ENCODE measurements at places on chromosomes 7 and 10. TPM values are rescaled to one million over a fixed set of nuclear protein-coding genes. Genes with fewer than 3 reads are reported as not detected.
A peak's percentile ranks its signal among the peaks of the same experiment; 100 is the strongest.

The SKIDA1 gene
- 2.9 TPM for total RNA-seq

The PIK3AP1 gene
- total RNA-seq = 13.2 TPM

The IFIT1B gene
- not detected for total RNA-seq

The CALHM1 gene
- not detected for total RNA-seq

The FXYD4 gene
- not detected for total RNA-seq

GRCh38 chr10:132516771-132517725 is 20.5 kb upstream of the INPP5A start:
- H3K36me3 ChIP-seq = no peaks in the 10 kb centered on the region
- no peaks in the 10 kb centered on the region for H3K27me3 ChIP-seq
- H3K4me3 ChIP-seq = no peak overlapping the region
- DNase-seq = peak; percentile 99
- H3K27ac ChIP-seq = peak overlapping the region; percentile 94
- H3K4me1 ChIP-seq = peaks cover 64% of the 10 kb centered on the region

DNA sequence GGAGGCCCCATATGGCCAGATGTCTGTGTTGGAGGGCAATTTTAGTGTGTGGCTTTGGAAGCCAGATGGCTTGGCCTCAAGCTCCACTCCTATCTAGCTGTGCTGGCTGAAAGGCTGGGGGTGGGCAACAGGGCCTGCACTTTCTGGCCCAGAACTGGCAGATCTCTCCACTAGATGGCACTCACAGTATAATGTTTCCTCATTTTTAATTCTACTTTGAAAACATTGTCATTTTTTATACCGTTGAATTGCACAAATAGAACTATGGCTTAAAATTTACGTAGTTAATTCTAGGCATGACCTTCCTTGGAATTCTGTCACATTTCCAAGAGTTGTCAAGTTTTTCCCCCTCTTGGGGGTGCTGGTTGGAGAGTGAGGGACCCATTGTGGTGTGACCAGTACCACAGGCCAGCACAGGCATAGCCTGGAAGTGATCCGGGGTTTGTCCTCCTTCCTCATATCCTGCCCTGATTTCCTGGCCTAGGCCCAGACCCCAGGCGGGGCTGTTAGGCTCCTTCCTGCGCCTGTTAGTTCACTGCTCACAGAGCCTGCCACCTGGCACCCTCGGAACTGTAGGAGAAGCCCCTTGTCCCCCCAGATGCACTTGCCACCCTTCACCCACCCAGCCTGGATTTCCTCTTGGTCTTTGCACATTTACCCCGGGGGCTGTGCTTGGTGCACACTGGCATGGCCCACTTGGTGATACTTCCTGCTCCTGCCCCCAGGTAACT is 52.8 kb downstream of the ARHGAP22 start:
- H3K4me3 ChIP-seq = no peak overlapping the region
- no peak overlapping the region for H3K27ac ChIP-seq
- no peaks in the 10 kb centered on the region for H3K36me3 ChIP-seq
- no peak for DNase-seq
- H3K4me1 ChIP-seq = peaks cover 16% of the 10 kb centered on the region

- H3K36me3 ChIP-seq = no peaks in the 10 kb centered on the region
- no peak overlapping the region for H3K27ac ChIP-seq
- H3K27me3 ChIP-seq = no peaks in the 10 kb centered on the region
- H3K4me3 ChIP-seq = no peak overlapping the region
- H3K4me1 ChIP-seq = peaks cover 18% of the 10 kb centered on the region
These were observed 223.7 kb upstream of the HABP2 start for GRCh38 chr10:113329121-113329596.

DNA sequence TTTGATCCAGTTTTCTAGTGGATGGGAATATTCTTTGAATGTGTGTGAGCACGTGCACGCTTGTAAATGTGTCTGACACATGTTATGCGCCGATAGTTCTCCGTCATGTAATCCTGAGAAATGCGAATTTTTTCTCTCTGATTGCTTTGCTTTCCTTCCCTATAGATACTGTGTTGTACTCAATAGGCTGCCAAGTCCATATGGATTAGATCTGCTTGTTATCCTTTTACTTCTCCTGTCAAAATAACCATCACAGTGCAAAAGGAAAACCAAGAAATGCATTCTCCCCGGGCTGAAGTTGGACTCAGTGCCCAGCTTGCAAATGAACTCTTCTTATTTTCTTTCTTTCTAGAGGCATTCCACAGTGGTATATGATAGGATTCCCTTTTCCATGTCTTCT is 131.9 kb downstream of the KIAA1217 start:
- no peak overlapping the region for H3K4me3 ChIP-seq
- H3K36me3 ChIP-seq = no peaks in the 10 kb centered on the region
- H3K4me1 ChIP-seq = no peaks in the 10 kb centered on the region
- H3K27me3 ChIP-seq = no peaks in the 10 kb centered on the region
- no peak for DNase-seq

DNA sequence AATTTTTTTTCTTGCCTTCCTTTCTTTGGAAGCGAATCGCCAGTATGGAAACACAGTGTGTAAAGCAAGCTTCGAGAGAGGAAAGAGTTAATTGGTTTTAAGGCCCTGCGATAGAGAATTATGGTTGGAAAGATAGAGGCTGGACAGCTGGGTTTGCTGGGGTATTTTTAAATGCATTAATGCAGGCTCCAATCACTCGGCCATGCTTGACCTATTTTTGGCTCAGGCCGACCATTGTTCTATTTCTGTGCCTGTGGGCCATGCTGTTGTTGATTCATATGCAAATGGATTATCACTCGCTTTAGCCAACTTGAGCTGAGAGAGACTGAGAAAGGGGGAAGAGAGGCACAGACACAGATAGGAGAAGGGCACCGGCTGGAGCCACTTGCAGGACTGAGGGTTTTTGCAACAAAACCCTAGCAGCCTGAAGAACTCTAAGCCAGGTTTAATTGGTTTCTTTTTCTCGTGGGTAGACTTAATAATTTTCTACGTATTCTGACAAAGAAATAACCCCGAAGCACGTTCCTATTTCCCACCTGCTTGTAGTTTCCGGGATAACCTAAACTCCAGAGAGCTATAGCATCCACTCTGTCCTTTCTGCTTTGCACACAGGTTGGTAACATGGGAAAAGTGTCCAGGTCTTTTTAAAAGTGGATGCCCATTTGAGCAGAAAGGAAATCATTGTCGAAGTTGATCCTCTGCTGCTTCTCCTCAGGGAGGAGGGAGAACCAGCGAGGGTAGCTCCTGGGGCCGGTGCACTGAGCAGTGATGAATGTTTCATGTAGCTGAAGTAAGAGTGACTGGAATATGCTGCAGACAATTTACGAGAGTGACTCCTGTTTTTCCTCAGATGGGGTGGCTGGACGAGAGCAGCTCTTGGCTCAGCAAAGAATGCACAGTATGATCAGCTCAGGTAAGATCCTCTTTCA is at the start of gene HDAC9:
HDAC9 (plus strand) TSS at position 338 of the 929 bp plus-strand sequence; CDS start at position 892, 554 bp downstream.
- no peaks in the 10 kb centered on the region for H3K27me3 ChIP-seq
- no peaks in the 10 kb centered on the region for H3K36me3 ChIP-seq
- H3K4me3 ChIP-seq = no peak within 1 kb of the TSS
- peaks cover 17% of the 10 kb centered on the region for H3K4me1 ChIP-seq
- DNase-seq = no peak

DNA sequence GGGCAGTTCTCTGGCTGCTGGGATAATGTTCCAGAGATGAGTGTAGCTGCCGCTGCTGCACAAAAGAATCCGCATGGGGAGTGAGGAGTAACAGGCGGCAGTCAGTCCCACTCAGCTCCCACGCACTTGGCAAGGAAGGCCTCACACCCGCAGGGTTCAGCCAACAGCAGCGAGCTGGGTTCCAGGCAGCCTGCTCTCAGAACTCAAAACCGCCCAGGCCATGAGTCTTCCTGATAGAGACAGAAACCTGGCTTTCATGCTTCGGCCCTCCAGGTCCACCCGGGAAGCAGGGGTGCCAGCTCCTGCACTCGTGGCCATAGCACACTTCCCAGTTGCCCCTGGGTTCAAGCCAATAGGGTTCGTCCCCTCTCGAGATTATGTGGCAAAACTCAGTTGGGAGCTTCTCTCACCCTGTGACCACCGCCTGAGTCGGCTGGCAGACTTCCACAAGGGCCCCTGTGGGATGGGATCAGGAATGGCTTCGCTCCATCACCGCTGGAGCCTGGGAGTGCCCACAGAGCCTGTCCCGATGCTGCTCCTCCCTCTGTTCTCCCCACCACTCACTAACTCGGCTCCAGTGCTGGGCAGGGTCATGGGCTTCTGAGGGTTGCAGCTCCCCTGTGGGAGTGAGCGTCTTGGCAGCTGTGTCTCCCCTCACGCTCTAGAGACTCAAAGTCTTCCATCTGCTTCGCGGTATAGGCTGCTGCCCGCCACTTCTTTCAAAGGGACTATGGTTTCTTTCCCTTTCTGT is 20.6 kb downstream of the CLRN3 start:
- no peak for DNase-seq
- H3K27ac ChIP-seq = no peak overlapping the region
- no peaks in the 10 kb centered on the region for H3K27me3 ChIP-seq
- H3K4me1 ChIP-seq = no peaks in the 10 kb centered on the region
- H3K36me3 ChIP-seq = no peaks in the 10 kb centered on the region
- H3K4me3 ChIP-seq = no peak overlapping the region

DNA sequence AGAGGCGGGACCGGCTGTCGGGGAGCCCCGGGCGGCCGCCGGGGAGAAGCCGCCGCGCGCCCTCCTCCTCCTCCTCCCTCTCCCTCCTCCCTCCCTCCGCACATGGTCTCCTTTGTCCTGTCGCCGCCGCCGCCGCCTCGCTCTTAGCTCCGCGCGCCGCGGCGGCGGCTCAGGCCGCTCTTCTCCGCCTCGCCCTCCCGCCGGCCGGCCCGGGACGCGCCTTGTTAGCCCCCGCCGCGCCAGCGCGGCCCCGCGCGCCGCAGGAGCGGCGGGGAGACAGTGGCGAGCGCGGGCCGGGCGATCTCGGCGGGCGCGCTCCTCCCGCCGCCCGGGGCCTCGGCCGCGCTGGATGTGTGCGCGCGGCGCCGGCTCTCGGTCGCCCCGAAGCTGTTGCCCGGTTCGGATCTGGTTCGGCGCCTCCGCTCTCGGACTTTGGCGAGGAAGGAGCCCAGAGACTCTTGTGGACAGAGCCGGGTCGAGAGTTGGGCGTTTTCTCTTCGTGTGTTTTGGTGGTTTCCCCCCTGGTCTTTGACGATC is 437.4 kb upstream of the GALNT17 start:
- H3K27ac ChIP-seq = peak overlapping the region; percentile 74
- no peaks in the 10 kb centered on the region for H3K36me3 ChIP-seq
- H3K4me1 ChIP-seq = peaks cover 25% of the 10 kb centered on the region

GRCh38 chr10:68560186-68560942 is at the start of gene TET1:
TSS of gene TET1 (plus strand) at chr10:68560337. CDS start at chr10:68572339, 12,002 bp downstream.
- peaks cover 3% of the 10 kb centered on the region for H3K27me3 ChIP-seq
- DNase-seq = peak; percentile 79
- peak within 1 kb of the TSS; percentile 50 for H3K27ac ChIP-seq
- peaks cover 31% of the 10 kb centered on the region for H3K4me1 ChIP-seq

- no peak overlapping the region for H3K4me3 ChIP-seq
- no peaks in the 10 kb centered on the region for H3K36me3 ChIP-seq
- no peak overlapping the region for H3K27ac ChIP-seq
- no peaks in the 10 kb centered on the region for H3K4me1 ChIP-seq
These were observed 136.9 kb upstream of the VIPR2 start for GRCh38 chr7:159281573-159281972.

DNA sequence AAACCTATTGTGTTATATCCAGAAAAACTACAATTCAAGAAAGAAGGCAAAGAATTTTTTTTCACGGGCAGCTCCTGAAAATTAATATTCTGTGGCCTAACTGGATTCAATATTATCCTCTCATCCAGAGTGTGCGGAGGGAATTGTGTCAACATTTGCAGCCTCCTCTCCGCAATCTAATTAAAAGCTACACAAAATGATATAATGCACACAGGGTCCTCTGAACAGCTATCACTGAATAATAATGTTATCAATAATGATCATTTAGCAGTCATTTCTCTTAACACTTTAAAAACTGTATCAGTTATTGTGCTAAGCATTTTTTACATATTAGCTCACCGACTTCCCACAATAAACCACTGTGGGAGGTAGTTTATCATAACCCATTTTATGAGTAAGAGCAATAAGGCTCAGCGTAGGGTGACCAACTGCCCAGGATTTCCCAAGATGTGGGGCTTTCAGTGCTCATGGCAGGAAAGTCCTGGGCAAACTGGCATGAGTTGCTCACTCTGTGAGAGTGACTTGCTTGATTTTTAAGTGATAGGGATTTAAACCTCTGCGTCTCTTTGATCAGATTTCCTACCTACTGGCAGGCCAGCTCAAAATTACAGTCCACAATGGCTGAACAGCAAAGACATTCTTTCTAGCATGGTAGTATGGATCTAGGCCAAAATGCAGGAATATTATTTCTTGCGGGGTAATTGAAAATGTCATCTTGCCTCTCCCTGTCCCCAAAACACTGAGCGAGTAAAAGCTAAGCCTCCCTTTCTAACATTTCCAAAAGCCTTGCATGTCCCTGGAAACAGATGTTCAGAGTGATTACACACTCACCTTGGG is 65.7 kb downstream of the AOAH start:
- H3K36me3 ChIP-seq = no peaks in the 10 kb centered on the region
- no peaks in the 10 kb centered on the region for H3K4me1 ChIP-seq
- DNase-seq = no peak

- no peak overlapping the region for H3K4me3 ChIP-seq
- H3K36me3 ChIP-seq = no peaks in the 10 kb centered on the region
- no peak for DNase-seq
- no peaks in the 10 kb centered on the region for H3K27me3 ChIP-seq
These were observed 79.5 kb downstream of the SLC13A1 start for GRCh38 chr7:123120286-123120685.

DNA sequence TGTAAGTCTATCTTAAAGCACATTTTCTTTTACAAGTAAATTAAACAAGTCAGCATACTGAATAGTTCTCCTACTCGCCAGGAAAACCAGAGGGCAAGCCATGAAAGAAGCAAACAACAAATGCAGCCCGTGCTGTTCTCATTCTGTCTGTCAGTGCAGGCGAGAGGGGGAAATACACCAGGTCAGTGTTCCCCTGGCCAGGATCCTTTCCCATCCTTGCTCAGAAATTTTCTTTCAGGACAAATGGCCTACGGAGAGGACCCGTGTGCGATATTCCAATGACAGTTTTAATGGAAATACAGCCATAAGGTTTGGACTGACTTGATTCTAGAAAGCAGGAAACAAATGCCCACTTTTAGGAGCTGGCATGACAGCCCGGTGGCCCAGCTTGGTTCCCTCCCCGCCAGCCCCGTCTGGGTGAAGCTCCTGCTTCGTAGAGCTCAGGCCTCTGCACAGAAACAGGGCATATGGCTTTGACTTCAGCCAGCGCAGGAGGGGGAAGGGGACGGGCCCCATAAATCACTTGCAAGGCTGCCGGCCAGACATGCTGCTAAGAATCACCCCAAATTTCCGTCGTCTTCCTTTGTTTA is 67.8 kb downstream of the FRMD4A start:
- no peaks in the 10 kb centered on the region for H3K27me3 ChIP-seq
- no peak overlapping the region for H3K4me3 ChIP-seq
- no peak for DNase-seq
- H3K36me3 ChIP-seq = no peaks in the 10 kb centered on the region
- H3K27ac ChIP-seq = peak overlapping the region; percentile 18
